LHCN-M2 (cell line): ENCODE measurements at places on chromosomes 6 and 20. TPM values are rescaled to one million over a fixed set of nuclear protein-coding genes. Genes with fewer than 3 reads are reported as not detected.

DNA sequence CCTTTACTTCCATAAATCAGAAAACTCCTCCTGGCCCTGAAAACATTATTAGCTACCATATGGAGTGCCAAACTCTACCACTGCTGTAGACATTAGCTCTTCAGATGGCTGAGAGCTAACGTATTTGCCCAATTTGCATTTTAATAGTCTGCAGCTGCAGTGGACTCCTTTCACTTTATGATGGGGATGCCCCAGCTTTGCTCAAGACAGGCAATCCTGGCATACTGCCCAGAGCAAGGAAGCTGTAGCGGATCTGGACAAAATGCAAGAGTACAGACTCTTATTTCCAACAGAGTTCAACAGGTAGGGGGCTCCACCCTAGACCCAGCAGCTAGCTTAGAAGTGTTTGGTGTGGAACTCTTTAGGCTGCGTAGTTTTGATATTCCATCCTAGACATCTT lies 246.7 kb downstream of the FOXC1 start:
- DNase-seq = no peak

DNA sequence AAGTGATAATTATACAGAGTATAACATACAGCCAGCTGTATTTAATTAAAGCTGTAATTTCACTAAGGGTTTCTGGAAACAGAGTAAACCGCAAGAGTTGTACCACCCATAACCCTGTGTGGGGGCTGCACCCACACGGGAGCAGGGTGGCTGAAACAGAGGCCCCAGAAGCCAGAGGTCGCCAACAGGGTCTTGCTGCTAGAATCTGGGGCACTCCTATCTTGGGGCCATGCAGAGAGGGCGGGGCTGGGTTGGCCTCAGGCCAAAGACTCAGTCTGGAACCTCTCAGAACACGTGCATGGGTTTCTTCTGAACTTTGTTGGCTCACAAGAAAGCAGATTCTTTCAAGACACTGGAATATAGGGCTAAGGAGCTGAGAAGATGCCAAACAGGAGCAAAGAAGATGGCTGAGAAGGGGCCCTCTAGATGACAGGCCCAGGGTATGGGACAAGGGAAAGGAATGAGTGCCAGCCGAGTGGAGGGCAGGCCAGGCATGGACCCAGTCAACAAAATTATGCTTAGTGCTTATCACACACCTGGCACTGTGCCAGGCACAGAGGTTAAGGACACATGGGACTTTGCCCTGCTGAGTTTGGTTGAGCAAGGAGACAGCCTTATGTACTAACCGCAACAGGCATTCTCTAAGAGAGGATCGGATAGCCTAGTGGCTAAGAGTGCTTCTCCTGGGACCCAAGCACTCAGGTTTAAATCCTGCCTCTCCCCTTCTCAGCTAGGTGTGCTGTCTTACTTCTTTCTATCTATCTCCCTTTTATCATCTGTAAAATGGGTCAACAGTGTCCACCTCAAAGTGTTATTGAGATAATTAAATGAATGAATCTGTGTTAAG lies 96.6 kb upstream of the FOXP4 start:
- no peak for DNase-seq

- DNase-seq = no peak
Observed at GRCh38 chr20:38471987-38472512, 593 bp upstream of the RALGAPB start.

- no peak for DNase-seq
Observed at GRCh38 chr20:8568075-8568474, 436.0 kb downstream of the PLCB1 start.

GRCh38 chr6:76677017-76677416 lies 604.6 kb upstream of the IMPG1 start:
- DNase-seq = no peak

- peak; percentile 58 for DNase-seq
Observed at GRCh38 chr6:118705544-118706491, 54.4 kb upstream of the CEP85L start.

- peak; percentile 29 for DNase-seq
Observed at GRCh38 chr20:36439040-36439730, 102.1 kb upstream of the MYL9 start.

DNA sequence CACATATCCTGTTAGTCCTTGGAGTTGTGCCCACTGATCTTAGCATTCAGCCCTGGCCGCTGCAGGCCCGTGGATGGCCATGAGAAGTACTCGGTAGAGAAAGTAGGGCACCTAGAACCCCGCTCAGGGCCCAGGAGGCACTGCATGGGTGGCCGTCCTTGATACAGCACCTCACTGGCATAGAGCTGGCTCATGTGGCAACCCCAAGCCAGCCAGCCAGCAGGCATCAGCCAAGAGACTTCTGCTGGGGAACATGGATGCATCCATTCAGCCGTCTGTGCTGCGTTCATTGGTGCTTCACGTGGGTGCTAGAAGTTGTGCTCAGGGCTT lies 10.6 kb downstream of the PYGB start:
- DNase-seq = no peak

- DNase-seq = no peak
Observed at GRCh38 chr6:52124126-52125121, 37.0 kb upstream of the PKHD1 start.

GRCh38 chr6:11190625-11191245 lies 41.7 kb downstream of the NEDD9 start:
- no peak for DNase-seq

TCF15 gene
- total RNA-seq = not detected in 2 replicates

AK9 gene
- total RNA-seq = 1.2 and 1.9 TPM in 2 replicates
